ENCODE measurements at places on chromosomes 12 and 14.

GRCh38 chr12:69686731-69687130 lies 12.4 kb downstream of the BEST3 start:
- DNase-seq = no peak

- DNase-seq = no peak
These were observed 26.3 kb upstream of the MLXIP start for GRCh38 chr12:122052285-122052684.

- DNase-seq = no peak
These were observed at the start of gene ARHGAP9 for GRCh38 chr12:57479376-57480115. TSS of gene ARHGAP9 (minus strand) at chr12:57479866. CDS start at chr12:57479406, 460 bp downstream.

- DNase-seq = no peak
These were observed 49.9 kb downstream of the OTX2 start for GRCh38 chr14:56760164-56760914.

DNA sequence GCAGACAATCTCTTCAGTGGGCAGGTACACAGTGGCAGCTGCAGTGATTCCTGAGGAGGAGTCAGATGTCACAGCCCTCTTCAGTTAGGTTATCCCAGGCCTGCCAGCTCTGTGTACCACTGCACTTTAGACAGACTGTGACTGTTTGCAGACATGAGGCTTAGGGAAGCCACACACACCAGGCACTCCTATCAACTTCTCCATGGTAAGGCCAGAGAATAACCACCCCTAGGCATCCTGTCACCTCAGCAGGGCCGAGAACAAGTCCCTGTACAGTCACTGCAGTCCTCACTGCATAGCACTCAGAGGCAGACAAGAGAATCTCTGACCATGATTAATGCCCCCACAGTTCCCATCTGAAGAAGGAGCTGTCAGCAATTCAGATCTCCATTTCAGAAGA lies 296.5 kb downstream of the GALC start:
- no peak for DNase-seq

- no peak for DNase-seq
These were observed 30.0 kb downstream of the TUNAR start for GRCh38 chr14:95906591-95906990.
